CD4-positive, alpha-beta T cell treated with Interleukin-2 at 100 ng/mL for 4 hours (primary cell): ENCODE measurements at places on chromosomes 16 and 17.

DNA sequence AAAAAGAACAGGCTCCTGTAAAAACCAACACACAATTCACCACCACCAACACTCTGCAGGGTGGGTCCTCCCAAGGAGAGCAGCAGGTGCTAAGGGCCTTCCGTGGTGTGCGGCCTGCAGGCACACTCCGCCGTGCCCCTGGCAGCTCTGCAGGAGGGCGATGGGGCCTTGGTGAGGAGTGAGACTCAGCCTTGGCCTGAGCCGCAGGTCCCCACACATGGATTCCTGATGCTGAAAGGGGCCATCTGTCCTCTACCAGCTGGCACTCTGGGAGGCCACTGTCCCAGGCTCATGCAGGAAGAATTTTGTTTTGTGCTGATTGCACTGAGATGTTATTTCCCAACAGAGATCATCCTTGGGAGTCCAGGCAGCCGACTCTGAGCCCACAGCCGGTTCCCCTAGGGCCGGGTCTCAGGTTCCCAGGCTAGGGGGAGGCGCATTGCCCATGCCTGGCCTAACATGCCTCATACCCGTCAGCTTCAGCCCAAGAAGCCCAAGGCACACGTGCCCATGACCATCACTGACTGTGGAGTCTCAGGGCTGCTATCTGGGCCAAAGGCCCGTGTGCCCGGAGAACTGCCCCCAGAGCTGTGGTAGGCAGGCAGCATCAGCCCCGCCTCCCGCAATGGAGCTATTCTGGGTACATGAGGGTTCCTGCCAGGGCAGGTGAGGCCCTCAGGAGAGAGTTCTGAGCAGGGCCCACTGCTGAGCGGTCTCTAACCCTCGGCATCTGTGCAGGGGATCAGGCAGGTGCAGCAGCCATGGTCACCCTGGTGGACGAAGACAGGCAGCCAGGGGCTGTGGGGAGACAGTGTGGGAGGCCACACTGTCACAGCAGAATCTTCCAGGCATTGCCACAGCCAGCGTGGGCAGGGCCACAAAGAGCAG is 97.9 kb upstream of the ZNF469 start:
- no peak for DNase-seq

- peak; percentile 61 for DNase-seq
These were observed at the start of gene BCKDK for GRCh38 chr16:31108035-31108793. Gene BCKDK, plus strand, starts transcription at chr16:31108386. Its CDS starts 838 bp downstream, at chr16:31109224.

DNA sequence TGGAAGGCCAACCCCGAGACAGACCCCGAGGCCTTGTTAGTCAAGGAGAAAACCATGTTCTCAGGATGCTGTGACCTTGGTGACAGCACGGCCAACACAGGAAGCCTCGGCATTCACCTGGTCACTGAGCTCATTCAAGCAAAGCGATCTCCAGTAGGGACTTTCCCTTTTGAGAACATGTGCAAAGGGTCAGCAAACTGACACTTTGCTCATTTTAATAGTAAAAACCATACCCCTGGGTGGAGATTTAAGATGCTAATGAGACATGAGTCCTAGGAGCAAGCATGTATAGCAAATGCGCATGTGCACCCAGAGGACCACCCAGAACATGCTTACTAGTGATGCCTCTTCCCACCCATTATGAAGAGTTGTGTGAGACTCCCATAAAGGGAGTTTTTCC is 5.7 kb upstream of the SULT1A2 start:
- DNase-seq: no peak

- DNase-seq: peak; percentile 31
These were observed 27.1 kb upstream of the IL21R start for GRCh38 chr16:27374804-27375425.

DNA sequence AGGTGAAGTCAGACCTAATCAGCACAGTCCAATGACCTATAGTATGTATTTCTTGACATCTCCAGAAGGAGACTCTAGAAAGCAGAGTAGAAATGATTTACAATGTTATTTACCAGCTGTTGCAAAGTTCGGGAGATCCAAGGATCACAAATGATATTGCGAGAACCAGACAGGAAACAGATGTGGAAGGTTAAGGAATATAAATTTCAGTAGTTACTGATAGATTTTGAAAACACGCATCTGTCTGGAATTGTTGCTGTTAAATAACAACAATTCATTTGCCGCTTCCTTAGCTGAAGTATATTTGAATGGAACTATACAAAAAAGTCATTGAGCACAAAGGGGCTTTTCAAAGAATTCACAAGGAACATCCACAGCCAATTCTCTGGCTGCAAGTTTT is 72.0 kb downstream of the STXBP4 start:
- no peak for DNase-seq

- no peak for DNase-seq
These were observed 24.9 kb upstream of the RHOT1 start for GRCh38 chr17:32117399-32117798.

- DNase-seq: no peak
These were observed 143.0 kb downstream of the GAS7 start for GRCh38 chr17:10055262-10055975.

GRCh38 chr17:51015145-51015558 is 105.5 kb downstream of the SPAG9 start:
- DNase-seq: no peak

DNA sequence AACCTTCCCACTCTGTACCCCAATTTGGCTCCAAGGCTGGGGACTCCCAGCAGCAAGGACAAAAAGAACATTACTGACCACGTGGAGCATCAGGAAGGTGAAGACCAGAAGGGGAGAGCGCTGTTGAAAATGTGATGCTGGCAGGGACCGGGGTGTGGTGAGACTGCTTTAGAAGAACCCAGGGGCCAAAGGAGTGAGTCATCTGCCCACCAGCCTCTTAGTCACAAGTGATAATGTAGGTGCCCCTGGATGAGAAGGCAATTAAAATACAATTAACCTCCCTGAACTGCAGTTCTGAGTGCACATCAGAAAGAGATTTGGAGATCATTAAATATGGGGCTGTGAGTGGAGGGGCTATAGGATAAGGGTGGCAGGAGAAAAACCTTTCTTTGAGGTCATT is 366.6 kb upstream of the CCL2 start:
- DNase-seq: no peak

DNA sequence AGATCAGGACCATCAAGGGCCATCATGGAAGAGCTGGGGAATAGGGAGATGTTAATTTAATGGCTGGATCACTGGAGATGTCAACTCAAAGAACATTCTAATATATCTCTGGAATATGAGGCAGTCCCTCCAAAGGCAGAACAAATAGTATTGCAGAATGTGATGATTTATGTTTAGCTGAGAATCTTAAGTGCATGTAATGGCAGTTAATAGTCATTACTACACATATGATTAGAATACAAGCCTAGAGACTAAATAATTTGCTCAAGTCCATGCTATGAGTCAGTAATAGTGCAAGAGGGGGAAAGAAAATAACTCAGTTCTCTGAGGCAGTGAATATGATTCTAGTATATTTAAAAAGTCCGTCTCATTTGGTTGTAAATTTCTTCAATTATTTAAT is 32.3 kb downstream of the SNTB2 start:
- DNase-seq: no peak

GRCh38 chr17:57750109-57750871 is 5.2 kb upstream of the CCDC182 start:
- no peak for DNase-seq

DNA sequence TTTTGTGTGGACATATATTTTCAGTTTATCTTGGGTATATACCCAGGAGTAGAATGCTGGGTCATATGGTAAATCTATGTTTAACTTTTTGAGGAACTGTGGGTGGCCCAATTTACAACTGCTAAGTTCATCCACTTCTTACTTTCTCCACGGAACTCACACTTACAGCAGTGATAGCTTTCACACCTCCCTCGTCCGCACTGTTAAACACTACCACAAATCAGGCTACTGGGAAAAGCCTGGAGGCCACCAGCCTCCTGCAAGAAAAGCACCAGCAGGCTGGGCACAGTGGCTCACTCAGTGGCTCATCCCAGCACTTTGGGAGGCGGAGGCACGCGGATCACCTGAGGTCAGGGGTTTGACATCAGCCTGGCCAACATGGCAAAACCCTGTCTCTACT is 14.7 kb upstream of the ZG16 start:
- DNase-seq: no peak

DNA sequence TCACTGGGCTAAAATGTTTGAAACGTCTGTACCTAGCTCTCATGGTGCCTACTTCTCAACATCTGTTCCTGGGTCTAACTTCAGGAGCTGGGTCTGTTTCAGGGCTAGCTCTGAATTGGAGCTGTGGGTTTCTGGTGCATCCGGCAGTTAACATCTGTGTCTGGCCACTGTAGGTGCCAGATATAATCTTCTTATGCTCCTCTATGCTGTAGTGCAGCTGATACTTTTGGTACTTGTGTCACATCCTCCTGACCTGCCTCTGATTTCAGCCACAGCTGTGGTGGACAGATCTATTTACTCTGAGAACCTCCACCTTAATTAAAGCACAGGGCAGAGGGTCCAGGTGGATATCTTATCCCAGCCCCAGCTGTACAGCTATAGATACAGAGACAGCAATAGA is 496.5 kb upstream of the CDH11 start:
- DNase-seq: no peak

DNA sequence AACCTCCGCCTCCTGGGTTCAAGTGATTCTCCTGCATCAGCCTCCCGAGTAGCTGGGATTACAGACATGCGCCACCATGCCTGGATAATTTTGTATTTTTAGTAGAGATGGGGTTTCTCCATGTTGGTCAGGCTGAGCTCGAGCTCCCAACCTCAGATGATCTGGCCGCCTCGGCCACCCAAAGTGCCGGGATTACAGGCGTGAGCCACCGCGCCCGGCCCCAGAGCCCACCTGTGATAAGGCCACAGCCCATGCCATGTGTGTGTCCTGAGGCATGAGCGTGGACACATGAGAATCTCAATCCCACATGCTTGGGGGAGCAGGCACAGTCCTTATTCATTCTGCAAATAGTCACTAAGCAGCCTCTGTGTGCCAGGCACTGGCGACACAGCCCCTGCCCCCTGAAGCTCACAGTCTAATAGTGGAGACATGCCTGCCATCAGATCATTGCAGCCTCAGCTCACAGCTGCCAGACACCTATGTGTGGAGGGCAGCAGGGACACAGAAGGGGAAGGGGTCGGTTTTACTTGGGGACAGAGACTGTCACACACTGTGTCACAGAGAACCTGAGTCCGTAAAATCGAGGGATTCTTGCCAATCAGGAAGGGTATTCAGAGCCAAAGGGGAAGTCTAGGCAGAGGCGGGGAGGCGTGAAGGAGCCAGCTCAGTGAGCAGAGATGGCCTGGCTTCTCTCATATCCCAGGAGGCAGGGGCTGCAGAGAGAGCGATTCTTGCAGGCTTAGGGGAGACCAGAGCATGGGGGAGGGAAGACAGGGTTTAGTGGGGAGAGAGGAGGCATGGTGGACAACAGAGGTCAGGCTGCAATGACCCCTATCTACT is 9.4 kb upstream of the ABCC3 start:
- no peak for DNase-seq

DNA sequence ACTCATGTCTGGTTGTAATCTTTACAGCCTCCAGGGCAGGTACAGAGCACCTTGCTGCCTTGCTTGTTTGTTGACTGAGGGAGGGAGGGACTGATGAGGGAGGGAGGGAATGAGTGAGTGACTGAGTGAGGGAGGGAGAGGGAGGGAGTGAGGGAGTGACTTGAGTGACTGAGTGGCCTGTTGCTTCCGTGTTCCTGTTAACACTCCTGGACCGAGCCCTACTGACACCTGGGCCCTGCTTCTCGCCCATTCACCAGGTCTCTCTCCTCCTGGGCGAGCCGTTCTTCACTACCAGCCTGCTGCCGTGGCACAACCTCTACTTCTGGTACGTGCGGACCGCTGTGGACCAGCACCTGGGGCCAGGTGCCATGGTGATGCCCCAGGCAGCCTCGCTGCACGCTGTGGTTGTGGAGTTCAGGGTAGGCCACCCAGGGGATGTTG is 41.2 kb downstream of the PRMT7 start:
- DNase-seq: no peak

GRCh38 chr17:75402026-75402425 is 3.5 kb downstream of the GRB2 start:
- no peak for DNase-seq

DNA sequence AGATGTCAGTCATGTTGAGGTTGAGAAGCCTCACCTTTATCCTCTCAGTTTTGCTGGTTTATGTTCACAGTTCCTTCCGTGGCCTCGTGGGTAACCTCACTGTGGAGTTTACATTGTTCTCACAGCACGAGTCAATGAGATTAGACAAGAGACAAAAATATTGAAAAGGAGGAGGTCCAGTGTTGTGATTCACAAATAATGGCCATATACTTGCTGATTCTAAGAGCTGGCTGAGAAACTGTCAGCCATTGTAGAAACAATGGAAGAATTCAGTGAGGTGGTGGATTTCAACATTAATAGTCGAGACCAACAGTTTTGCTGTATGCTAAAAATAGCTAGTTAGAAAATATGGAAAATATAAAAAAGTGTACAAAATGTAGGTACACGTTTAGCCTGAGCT is 176.4 kb upstream of the WSCD1 start:
- no peak for DNase-seq

DNA sequence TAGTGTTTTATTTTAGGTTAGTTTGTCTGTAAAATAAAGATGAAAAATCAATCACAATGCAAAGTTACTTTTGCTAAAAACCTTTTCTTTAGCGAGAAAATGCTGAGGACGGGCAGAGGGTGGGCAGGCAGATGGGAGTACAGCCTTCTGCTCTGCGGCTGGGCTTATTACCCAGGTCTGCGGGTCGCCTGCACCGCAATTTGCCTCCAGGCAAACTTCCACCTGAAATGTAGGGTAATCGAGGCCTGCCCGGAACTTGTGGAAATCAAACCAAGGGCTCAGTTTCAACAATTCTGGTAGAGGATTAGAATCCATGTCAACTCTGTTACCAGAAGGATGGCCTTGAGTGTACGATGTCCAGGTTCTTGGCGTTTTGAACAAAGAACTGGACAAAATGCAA is 22.3 kb upstream of the MMD start:
- DNase-seq: no peak

GRCh38 chr16:31528523-31529107 is 915 bp downstream of the AHSP start:
- DNase-seq: no peak

DNA sequence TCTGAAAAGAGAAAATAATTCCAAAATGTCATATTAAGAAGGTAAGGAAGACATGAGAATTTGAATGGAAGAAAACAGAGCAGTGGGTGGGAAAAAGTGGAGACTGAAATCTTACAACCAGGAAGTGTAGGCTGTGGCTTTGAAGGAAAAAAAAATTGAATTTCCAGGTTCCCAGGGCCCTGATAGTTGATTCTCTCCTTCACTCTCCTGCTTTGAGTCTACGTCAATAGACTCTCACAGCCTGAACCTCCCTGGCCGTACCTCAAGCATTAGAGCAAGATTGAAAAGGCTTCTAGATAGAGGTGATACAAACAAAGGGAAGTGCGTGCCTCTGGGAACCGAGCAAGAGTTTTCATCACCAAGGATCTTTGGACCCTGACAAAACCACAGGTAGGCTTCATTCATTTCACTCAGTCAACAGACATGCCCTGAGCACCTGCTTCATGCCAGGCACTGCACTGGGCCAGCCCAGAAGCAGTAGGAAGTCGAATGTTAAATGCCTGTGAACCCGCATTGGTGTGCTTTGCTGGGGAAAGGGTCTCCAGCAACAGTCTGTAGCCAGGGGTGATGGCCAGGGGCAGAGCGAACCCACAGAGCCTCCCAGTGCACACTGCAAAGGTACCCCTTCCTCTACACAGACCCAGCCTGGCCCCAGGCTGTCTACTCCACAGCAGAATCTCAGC is 163.9 kb downstream of the SLC39A11 start:
- DNase-seq: no peak
